ENCODE measurements at places on chromosomes 4 and X. TPM values are rescaled to one million over a fixed set of nuclear protein-coding genes. Genes with fewer than 3 reads are reported as not detected.

DNA sequence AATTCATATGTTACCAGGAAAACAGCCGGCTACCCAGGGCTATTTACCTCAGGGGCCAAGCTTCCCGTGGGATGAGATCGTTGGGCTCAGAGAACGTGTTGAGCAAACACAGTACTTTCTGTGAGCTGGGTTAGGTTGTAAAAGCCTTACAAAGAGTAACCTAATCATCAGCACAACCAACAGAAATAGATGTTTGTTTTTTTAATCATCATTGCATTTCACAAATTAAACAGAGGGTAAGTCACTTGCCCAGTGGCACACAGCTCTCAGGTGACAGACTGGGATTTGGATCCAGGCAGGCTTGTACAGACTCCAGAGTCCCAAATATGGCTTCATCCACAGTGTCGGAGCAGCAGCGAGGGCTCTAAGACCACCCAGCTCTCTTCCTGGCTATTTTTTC, 20.1 kb downstream of the SPON2 start:
- no peak for DNase-seq

DNA sequence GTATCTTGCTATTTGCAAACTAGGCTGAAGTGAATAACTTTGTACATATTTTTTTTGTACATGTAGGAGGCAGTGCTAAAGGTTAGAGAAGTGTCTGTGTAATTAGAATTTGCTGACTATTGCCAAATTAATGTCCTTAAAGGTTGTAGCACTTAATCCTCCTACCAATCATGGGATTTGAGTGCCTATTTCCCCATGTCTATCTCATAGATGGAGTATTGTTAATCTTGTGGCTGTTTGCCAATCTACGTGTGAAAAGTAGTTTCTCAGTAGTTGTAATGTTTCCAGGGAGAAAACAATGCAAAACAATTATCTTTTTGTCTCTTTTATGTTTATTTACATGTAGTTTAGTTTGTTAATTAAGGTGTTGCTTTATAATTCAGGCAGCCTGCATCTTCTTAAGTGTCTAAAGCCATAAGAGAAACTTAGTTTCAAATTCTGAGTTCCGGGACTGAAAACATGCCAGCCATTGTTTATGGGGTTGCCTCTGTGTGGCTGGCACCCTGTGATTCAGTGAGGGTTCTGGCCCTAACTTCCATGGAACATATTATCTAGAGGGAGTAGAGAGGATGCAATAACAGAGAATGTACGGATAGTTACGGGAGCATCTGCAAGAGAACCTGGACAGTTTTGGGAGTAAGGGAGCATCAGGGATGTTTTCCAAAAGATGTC, 142.4 kb downstream of the KLHL8 start:
- DNase-seq, result no peak

GRCh38 chr4:146176891-146177290, 1.4 kb downstream of the LSM6 start:
- DNase-seq, result no peak

GRCh38 chr4:74878323-74878722, 54.6 kb upstream of the PARM1 start:
- DNase-seq, result no peak

DNA sequence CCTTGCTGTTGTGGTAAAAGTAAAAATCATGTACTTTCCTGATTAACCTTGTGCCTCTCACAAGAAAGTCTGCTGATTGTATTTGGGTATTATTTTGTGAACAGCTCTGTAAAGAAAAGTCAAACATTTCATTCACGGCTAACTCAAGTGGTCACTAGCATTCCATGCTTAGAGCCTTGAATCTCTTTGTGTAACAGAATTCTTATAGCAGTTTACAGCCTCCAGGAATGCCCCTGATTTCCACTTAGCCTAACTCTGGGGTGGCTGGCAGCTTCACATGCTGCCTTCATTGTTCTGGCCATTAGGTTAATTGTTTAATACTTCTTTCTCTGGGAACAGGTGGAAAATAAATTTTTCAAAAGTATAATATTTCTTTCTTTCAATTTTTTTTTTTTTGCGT, 226.7 kb downstream of the RBMX2 start:
- no peak for DNase-seq

GRCh38 chr4:134539729-134540231, 338.2 kb upstream of the PABPC4L start:
- DNase-seq, result no peak

Gene PDE5A
- 26.4 TPM for total RNA-seq

Gene LARP1B
- total RNA-seq, result 31.1 TPM
